ENCODE measurements at places on chromosomes 3 and 15.

DNA sequence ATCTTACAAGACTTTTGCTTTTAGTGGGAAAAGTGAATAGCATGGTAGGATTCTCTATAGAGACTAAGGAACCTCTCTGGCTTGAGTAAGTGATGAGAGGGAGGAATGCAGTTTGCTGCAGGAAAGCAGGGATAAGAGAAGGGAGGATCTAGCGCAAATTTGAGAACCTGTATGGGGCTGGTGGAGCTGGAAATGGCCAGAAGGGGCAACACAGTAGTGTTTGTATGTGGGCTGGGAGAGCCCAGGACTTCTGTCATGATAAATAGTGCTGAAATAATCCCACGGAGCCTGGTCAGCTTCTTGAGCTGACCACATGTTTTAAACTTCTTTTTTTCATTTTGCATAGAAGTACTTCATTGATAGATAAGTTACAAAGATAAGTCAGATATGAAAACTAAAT lies 11.2 kb upstream of the SHC4 start:
- DNase-seq = peak; percentile 58

DNA sequence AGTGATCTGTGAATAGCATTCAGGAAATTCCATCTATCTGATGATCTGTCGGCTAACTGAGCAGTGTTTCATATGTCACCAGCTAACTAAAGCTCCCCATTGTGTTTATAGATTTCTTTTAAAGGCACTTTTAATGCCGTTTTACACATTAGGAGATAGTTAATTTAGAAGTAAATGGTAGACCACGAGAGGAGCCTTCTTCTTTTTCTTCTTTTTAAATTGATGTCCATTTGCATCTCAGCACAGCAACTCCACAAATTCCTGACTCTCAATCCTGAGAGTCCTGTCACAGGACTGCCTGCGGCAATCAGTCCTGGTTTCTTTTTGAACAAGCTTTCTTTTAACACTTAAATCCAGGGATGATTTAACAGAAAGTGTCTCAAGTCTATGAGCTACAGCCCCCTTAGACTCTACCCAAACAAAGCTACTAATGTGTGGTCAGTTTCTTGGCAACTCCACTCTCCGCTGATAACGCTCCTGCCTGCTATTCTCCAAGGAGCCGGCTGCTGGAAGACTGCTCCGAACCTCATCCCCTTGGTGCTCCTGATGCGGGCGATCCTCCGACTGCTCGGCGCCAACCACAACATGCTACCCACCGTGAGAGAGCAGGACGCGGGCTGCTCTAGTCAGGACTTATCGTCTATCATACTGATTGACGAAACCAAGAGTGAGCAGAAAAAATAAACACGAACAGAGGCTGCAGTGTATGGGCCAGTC lies 421.4 kb downstream of the MECOM start:
- peak; percentile 68 for DNase-seq

DNA sequence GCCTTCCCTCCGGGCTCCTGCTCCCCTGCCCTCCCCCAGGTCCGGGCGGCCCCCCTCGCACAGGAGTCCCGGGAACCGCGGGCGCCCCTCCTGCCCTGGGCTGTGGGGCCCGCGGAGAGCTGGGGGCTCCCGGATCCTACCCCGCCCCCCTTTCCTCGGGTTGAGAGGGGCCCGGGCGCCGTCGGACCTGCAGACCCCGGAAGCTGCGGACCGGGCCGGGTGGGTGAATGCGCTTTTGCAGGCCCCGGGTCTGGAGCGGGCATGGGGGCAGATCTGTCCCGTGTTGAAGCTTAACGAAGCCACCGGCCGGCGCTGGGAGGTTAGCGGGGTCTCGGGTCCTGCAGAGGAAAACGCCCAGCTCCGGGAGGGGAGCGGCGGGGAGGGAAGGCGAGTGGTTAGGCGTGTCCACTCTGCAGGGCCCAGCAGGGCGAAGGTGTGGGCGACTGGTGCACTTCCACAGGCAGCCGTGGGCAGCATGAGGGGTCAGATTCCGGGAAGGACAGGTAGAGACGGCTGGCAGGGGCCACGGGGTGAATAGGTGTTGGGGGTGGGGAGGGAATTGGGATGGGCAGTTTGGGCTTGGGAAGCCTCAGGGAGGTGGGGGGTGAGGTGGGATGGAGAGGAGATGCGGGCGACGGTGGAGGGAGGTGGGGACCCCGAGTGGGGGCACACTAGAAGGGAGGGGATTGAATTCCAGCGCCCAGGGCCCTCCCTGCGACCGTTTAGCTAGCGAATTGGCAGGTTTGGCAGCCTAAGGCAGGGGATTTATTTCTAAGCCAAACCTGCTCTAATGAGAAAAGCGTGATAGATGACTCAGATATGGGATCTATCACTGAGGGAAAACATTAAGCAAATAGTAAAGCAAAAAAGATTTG lies 635 bp downstream of the CD276 start:
- peak; percentile 75 for DNase-seq

DNA sequence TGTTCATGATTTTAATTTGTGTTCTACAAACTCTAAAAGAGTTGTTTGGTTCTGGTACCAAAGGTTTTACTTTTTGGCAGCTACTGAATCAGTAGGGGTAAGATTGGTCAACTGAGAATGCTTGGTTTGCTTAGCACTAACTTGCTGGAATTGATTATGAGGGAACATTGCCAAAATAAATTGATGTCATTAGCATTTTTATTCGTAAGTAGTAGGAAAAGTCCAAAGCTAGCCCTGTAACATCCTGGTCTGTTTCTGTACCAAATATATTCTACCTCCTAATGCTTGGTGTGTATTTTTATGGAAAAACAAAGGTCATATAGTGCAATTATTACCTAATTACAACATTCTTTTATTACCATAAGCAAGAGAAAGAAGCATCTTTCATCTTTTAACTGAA lies 35.9 kb upstream of the KPNA4 start:
- no peak for DNase-seq

- DNase-seq = no peak
Measured at GRCh38 chr15:92425578-92426225, 32.0 kb downstream of the ST8SIA2 start.

GRCh38 chr15:69395460-69395859 lies 18.7 kb upstream of the KIF23 start:
- no peak for DNase-seq

DNA sequence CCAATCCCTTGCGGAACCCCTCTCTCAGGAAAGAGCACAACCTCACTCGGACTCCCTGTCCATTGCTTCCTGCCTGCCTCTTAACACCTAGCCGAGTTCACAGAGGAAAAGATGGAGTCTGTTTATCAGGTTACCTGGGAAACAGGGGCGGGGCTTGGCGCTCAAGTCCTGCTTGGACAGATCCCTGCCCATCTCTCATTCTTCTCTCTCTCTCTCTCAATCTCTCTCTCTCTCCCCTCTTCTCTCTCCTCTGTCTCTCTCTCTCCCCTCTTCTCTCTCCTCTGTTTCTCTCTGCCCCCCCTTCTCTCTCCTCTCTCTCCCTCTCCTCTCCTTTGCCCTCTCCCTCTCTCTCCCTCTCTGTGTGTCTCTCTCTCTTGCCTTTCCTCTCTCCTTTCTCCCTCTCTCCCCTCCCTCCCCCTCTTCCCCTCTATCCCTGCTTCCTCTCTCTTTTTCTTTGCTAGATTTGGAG lies at the start of gene EFHB:
EFHB (minus strand) TSS at position 120 of the 469 bp plus-strand sequence. CDS start 199 bp downstream, outside the sequence.
- peak; percentile 76 for DNase-seq

GRCh38 chr15:65580287-65580686 lies 30.6 kb downstream of the INTS14 start:
- no peak for DNase-seq

DNA sequence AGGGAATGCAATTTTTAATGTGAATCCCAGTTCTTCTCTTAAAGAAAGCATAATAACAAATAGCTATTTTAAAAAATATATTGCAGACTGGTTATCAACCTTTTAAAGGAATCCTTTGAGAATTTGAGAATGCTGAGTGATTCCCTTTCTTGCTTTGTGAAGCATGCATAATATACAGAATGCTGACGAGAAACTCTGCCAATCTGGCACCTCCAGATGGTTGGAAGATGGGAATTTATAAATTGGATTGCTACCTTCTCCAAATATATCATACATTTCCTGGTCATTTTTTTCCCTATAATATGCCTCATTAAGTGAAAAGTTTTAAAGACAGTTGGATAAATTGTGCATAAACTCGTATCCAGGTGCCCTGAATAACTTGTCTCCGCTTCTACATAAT lies 333.9 kb upstream of the ARPP21 start:
- DNase-seq = no peak

GRCh38 chr3:110756705-110757104 lies 314.9 kb upstream of the NECTIN3 start:
- DNase-seq = no peak

GRCh38 chr3:149120051-149120972 lies 9.1 kb upstream of the HPS3 start:
- no peak for DNase-seq

DNA sequence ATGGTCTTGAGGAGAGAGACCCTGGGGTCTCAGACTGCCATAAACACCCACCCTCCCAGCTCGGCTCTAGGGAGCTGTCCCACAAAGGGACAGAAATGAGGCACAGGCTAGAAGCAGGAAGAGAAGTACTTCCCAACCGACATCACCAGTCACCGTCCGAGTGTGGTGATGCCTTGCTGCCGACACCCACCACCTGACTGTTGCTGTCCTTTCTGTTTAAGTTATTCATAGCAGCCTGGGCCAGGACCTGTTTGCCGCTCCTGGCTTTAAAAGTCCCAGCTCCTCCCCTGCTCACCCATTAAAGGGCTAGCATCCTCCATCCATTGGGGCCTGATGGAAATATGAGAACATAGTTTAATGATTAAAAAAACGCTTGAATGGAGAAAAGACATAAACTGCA lies 13.2 kb upstream of the SPG11 start:
- no peak for DNase-seq
